ENCODE measurements at places on chromosomes 2 and 18. TPM values are rescaled to one million over a fixed set of nuclear protein-coding genes. Genes with fewer than 3 reads are reported as not detected.

KCNJ3 gene
- not detected for total RNA-seq

MAP2 gene
- total RNA-seq, result 0.05 TPM

DNA sequence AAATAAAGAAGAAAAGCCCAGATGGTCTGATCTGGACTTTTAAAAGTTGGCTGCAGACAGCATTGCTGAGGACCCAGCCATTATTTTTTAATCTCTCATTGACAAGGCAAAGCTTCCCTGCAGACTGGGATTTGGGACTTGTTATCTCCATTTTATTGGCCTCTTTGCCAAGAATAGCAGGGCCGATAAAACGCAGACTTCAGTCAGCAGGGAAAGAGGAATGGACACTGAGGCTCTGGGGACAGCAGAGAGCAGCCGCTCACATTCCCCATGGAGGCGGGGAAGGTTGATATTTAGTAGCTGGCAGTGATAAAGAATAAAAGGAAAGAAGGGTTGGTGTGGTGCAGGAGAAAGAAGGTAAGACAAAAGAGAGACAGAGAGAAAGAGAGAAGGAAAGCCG, 350.1 kb upstream of the PIK3C3 start:
- DNase-seq, result no peak

NT5DC4 gene
- total RNA-seq, result 4.0 TPM

KLHL41 gene
- not detected for total RNA-seq

NEB gene
- 17.6 TPM for total RNA-seq

DNA sequence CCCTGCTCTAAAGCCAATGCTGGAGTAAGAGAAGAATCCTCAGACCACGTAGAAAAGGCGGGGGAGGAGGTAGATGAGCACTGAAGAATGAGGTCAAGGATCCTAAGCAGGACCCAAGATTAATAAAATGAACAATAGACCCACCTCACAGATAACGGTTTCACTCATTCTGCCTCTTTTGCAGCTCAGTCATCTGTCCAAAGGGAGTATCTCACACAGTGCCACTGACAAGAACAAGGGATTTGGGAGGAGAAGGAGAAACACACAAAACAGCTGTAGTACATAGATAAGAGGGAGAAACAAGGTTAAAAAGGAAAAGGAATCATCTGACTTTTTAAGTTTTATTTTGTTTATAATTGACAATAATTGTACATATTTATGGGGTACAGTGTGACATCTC, 30.9 kb upstream of the SULT1C4 start:
- no peak for DNase-seq

GAL3ST2 gene
- 6.8 TPM for total RNA-seq

GRCh38 chr18:58770601-58771000, 94.1 kb upstream of the ZNF532 start:
- no peak for DNase-seq

GRCh38 chr2:25165992-25166875, 2.1 kb downstream of the POMC start:
- peak; percentile 63 for DNase-seq

DNA sequence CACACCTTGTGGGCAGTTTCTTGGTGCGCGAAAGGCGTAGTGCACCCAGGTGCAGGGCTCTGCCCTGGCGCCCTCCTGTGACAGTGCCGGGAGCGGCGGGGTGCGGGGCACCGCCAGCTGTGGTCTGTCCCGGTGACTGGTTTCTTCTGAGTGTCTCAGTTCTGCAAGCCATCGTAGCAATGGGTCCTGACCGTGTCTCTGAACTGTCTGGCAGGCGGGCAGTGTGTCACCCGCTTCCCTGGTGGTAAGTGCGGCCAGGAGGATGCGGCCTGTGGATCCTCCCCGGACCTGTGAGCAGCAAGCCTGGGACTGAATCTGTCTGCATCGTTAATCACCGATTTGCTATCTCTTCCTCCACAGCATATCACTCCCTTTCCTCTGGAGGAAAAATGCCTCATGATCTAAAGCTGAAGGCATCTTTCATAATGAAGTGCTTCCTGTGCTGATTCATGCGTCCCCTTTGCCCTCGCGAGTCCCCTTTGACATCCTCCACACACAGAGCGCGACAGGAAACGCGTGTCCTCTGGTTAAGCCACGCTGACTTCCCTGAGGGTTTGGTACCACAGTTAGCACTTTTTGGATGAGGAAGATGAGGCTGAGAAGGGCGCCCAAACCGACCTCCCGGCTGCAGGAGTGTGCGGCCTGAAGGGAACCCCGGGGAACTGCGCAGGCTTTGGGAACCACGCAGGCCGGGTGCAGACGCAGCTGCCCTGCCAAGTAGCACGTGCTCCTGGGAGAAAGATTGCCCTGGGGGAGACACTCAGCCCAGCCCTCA, 416.0 kb upstream of the HS6ST1 start:
- no peak for DNase-seq

All from Caco-2 (cell line).